ENCODE measurements at places on chromosomes 1 and 21.

- DNase-seq, result no peak
Measured at GRCh38 chr1:79302380-79302930, 295.9 kb upstream of the ADGRL4 start.

DNA sequence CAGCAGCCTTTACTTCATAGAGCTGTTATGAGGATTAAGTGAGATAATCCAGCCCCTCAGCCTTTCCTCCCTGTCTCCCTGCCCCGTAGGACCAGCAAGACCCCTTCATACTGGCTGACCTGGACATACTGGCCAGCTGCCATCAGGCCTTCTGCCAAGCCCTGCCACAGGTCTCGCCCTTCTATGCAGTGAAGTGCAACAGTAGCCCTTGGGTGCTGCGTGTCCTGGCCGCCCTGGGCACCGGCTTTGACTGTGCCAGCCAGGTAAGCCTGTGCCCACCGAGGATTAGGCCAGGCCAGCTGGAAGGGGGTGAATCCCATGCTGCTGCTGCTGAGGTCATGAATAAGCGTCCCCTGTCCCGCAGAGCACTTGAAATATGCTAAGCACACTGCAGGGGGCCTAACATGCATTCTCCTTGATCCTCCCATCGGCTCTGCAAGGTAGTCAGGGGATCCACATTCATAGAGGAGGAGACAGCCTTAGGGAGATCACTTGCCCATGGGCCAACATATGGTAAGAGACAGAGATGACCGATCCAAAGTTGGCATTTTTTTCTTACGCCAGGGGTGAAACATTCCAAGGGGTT lies 73.3 kb upstream of the TINAGL1 start:
- no peak for DNase-seq

DNA sequence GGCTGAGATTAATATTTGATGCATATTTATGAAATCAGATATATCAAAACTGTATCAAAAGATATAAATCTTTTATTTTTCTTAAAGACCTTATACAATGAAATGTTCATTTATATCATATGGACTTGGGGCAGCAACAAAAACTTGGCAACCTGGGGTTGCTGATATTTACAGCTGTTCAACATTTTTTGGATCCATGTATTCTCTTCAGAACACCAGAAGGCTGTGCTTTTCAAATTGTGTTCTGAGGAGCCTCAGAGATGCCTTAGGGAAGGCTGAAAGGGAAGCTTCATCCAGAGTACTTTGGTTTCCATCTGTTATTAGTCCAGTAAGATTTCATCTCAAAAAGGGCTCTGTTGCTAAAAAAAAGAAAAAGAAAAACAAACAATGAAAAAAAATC lies 94.8 kb downstream of the DISC1 start:
- DNase-seq, result no peak

DNA sequence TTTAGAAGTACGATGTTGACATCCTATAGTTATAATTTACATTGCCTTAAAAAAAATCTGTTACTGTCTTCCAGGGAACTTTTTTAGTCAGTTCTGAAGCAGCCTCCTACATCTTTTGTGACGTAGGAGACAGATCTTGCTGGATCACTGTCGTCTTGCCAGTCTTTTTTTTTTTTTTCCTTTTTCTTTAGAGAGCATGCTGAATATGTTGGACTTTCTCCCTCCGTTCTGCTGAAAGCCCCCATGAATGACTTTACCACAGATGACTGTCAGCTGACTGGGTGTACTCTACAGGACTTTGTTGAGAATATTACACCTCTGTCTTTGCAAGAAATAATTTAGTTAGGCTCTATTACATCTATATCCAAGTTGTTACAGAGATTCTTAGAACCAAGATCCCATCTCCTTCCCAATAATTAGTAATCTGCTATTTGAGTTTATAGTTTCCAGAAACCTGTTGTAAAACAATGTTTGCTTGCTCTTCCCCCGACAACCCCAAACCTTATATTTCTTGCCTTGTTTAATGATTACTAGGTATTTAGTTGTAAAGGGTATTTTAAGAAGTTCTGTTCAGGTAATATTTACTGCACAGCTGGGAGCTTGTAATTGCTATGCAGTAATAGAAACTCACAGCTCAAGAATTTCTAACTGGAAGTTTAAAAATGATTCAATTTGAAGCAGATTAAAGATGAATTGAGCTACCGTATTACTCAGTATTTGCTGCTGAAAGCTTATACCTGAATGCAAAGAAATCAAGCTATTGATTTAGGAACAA lies 61.8 kb downstream of the RASAL2 start:
- DNase-seq, result no peak

- DNase-seq, result no peak
Measured at GRCh38 chr1:3172431-3173380, 103.7 kb downstream of the PRDM16 start.

GRCh38 chr1:226061841-226062557 lies 517 bp upstream of the H3-3A start:
- DNase-seq, result peak; percentile 87

DNA sequence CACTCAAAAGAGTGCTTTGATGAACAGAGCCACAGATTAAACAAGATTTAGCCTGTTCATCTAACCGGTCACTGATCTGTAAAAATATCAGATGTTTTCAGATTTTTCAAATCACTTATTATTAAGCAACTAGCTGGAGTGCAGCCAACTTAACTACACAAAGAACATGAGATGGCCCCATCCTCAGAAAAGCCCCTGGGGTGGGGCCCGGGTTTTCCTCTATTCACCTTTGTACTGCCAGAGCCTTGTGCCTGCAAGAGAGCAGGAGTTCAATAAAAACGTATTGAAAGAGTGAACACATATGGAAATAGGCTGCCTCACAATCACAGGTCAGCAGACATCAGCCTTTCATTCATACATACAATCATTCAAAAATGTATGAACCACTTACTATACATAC lies 516.1 kb downstream of the OMA1 start:
- no peak for DNase-seq

- DNase-seq, result no peak
Measured at GRCh38 chr1:58528518-58528917, 18.0 kb downstream of the OMA1 start.

DNA sequence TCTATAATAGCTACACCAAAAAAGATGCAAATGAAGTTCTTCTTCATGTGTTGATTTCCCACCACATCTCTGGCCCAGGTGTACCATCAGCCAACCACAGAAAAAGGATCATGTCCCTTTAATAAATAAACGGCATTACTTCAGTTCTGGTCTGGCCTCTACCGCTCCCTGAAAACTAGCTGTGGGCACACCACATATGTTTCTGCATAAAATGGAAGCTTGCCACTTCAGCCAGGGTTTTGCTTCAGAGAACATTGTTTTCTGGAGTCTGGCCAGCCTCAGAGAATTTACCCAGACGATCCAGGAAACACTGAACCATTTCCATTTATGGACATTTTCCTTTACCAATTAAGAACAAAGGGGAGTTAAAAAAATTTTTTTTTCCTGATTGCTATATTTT lies 5.8 kb upstream of the LAMC2 start:
- peak; percentile 73 for DNase-seq

- DNase-seq, result no peak
Measured at GRCh38 chr21:33434770-33435360, 31.7 kb downstream of the IFNGR2 start.

- no peak for DNase-seq
Measured at GRCh38 chr1:69172003-69173000, 395.4 kb upstream of the LRRC7 start.

DNA sequence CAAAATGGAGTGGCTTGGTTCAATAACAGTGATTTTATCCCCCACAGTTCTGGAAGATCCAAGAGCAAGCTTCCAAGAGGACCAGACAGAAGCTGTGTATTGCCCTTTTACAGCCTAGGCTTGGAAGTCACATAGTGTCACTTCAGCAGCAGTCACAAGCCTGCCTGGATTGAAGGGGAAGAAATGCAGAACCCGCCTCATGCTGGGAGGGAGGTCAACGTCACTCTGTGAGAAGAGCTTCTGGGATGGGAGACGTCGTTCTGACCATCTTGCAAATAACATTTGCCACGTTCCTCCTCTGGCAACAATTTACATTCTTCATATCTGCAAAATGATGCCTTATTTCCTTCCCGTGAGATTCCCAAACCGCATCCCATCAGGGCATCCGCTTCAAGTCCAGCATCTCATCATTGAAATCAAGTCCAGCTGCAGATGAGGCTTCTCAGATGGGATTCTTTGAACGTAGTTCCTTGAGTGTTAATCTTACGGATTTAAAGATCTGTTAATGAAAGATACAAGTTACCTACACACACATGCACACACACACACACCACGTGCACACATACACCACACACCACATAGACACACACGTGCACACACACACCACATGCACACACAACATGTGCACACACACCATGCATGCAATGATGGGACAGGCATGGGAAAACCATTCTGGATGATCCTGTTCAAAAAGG lies 23.9 kb upstream of the KIF1B start:
- no peak for DNase-seq

GRCh38 chr1:19239876-19240275 lies 11.4 kb downstream of the EMC1 start:
- no peak for DNase-seq

DNA sequence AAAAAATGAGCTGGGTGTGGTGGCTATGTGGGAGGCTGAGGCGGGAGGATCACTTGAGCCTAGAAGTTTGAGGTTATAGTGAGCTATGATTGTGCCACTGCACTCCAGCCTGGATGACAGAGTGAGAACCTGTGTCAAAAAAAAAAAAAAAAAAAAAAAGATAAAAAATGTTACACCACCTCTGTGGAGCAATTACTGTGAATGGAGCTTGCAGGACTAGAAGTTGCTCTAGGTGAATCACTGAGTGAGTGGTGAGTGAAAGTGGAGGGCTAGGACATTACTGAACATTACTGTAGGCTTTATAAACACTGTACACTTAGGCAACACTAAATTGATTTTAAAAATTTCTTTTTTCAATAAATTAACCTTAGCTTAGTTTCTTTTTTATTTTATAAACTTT lies 21.9 kb downstream of the TLCD4 start:
- no peak for DNase-seq

GRCh38 chr1:152886085-152886484 lies 8.0 kb downstream of the SMCP start:
- no peak for DNase-seq

DNA sequence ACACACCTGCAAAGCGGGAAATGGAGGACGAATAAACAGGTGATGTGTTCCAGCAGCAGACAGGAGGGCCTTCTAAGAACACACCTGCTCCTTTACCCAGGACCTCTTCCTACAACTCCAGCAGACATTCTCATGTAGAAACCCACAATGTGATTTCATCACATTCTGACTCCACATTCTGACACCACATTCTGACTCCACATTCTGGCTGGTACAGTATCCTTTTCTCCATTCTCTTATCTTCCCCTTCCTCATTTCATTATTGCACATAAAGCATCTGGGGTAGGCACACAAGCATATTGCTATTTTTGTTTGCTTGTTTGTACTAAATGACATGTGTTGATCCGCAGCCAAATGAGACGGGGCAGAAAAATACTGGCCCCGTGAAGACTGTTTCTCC lies 3.6 kb upstream of the ZNF124 start:
- no peak for DNase-seq

GRCh38 chr1:244155661-244156060 lies 104.6 kb downstream of the ZBTB18 start:
- DNase-seq, result no peak

DNA sequence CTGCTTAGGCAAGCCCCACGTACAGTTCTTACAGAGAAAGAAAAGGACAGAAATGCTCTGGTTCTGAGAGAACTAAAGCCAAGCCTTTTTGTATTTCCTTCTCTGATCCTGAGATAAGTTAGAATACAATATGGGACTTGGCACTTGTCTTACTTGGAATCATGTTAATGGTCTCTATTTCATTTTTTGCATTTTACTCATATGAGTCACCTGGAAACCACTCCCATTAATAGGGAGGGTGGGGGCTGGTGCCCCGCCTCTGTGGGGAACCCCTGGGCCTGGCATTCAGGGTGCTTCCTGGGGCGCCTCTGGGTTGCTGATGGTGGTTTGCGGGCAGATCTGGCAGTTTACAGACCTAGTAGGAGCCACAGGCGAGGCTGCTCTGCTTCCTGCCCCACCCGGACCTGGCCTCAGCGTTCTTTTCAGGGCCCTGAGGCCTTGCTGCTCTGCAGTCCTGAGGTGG lies 26.7 kb downstream of the TSPAN2 start:
- DNase-seq, result no peak

DNA sequence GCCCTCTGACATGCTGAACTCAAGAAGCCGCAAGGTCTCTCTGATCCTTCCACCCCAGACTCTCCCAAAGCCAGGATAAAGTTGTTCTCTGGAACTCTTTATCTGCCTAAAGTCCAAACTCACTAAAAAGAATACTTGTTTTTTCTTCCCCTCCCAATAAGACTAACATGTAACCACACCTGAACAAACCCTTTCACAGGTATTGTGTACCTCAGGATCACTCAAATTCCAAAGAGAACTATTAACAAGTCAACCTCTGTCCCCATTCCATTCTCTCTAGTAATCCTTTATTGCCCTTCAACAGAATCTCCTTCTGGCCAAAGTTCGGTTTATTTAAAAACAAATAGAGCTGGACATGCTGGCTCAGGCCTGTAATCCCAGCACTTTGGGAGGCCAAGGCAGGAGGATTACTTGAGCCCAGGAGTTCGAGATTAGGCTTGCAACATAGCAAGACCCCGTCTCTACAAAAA lies 4.1 kb upstream of the TOE1 start:
- no peak for DNase-seq

GRCh38 chr1:112515311-112516009 lies 6.7 kb downstream of the WNT2B start:
- DNase-seq, result no peak

DNA sequence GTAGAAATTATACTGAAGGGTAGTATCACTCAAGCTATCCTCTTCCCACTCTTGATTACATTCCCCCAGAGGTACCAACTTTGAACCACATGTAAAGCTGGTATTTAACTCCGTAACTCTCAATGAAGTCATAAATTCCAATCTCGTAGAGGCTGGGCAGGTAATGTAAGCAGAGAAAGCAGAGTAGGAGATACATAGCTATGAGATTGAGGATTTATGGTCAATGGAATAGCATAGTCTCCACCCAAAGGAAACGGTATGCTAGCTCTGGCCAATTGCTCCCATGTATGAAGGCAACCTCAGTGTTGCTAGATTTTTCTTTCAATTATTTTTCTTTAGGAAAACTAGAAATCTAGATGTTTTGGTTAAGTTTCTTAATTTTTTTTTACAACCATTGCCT lies 163.1 kb upstream of the NRIP1 start:
- no peak for DNase-seq

- DNase-seq, result peak; percentile 4
Measured at GRCh38 chr21:44286086-44286715, 525 bp downstream of the AIRE start.

DNA sequence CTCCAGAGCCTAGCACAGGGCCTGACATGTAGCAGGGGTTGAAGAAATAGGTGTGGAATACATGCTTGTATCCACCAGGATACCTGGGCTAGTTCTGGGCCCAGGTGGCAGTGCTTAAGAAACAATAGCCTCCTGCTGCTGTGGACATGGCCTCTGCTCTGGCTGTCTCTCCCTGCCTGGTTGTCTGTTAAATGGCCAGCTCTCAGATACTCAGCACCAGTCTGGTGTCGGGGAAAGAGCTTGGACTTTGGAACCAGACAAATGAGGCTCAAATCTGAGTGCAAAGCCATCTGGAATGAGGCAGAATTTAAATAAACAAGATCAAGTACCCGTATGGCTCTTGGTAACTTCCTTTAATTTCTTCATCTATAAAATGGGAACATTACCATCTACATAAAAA lies 31.5 kb downstream of the SESN2 start:
- DNase-seq, result no peak
